ENCODE measurements at places on chromosomes 2 and 18.

DNA sequence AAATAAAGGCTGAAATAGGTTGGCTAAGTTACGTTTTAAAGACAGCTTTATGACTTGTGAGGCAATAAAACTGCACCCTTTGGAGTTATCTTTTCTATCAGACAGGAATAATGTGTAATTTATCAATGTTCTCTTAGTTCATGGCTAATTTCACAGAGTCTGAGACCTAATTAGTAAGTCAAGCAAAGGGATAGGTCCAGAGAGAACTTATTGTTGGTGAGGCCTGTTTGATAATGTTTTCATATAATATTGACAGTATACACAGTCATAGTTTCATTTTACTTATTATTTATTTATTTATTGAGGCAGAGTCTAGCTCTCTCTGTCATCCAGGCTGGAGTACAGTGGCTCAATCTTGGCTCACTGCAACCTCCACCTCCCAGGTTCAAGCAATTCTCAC is 1.9 kb upstream of the IL36RN start:
- DNase-seq: no peak

DNA sequence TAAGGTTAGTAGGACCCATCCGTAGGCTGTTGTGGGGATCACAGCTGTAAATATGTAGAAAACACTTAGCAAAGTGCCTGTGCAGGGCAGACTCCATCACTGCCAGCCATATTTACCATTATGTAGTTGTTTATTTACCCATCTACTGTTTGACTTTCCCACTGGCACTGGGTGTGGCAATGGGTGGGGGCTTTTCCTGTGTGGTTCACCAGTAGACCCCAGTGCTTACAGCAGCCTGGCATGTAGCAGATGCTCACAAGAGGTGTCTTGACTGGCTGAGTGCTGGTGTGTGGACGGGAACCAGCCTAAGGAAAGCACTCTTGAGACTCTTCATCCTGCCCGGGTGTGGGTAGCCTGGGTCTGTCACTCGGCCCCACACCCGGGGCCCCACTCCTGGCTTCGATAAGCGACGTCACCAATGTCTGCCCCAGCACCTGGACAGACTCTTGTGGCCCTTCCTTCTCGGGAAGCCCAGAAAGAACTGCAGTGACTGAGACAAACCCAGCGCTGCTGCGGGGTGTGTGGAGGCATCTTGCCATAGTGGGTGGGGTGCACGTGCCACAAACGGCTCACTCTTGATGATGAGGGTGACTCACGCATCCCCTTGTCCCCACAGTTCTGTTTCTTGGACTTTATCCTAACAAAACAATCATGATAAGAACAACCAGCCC is 78.3 kb downstream of the HDAC4 start:
- DNase-seq: peak; percentile 85

DNA sequence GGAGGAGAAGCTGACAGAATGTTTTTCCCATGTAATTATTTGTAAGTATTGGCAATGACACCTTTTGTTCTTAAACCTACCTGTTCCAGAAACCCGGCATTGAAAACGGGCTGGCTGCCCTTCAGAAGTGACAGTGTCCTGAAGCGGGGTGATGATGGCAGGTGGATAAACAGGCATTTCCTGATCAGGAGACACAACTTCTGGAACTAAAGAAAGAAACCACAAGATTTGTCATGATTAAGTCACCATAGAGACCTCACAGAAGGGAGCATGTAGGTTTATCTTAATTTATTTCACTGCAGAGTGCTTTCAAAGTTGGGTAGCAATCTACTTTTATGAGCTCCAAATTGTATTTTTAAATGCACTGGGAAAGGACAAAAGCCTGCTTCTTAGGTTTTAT is 43.1 kb downstream of the TTN start:
- no peak for DNase-seq

DNA sequence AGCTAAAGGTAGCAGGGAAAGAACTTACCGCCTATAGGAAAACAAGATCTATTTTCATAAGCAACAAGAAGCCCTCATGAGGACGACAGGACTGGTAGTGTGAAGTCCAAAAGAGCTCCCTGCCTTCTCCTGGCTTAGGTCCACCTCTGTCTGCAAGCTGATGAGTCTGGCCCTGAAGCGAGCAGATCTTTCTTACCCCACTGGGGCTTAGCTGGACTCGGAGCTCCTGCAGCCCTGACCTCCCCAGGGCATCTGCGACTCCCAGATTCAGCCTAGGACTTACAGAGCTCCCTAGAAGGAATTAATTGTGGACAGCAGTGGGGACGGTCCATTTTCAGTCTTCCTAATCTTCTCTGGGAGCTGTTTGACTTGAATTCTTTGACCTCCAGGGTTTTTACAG is 53.7 kb downstream of the MCFD2 start:
- no peak for DNase-seq
